ENCODE measurements at places on chromosomes 4 and X.

GRCh38 chr4:122100508-122100907, 51.6 kb upstream of the BLTP1 start:
- no peak overlapping the region for H3K4me3 ChIP-seq
- no peak for DNase-seq
- peaks cover 5% of the 10 kb centered on the region for H3K27me3 ChIP-seq
- H3K36me3 ChIP-seq, result no peaks in the 10 kb centered on the region
- H3K4me1 ChIP-seq, result peaks cover 2% of the 10 kb centered on the region
- peak overlapping the region; percentile 51 for H3K27ac ChIP-seq

DNA sequence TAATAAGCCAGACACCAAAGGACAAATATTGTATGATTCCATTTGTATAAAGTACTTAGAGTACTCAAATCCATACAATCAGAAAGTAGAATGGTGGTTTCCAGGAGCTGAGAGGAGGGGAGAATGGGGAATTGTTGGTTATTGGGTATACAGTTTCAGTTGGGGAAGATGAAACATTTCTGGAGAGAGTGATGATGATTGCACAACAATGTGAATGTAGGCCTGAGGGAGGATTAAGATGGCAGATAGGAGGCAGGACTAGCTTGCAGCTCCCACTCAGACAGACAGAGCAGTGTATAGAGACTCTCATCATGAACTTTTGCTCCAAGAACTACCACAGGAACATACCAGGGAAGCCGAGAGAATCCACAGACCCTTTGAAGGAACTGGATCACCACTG, 75.7 kb upstream of the PAK3 start:
- no peaks in the 10 kb centered on the region for H3K27me3 ChIP-seq
- H3K27ac ChIP-seq, result no peak overlapping the region
- no peak overlapping the region for H3K4me3 ChIP-seq
- H3K4me1 ChIP-seq, result no peaks in the 10 kb centered on the region
- no peaks in the 10 kb centered on the region for H3K36me3 ChIP-seq

- H3K4me3 ChIP-seq, result no peak overlapping the region
- no peaks in the 10 kb centered on the region for H3K36me3 ChIP-seq
- H3K27me3 ChIP-seq, result no peaks in the 10 kb centered on the region
- no peak for DNase-seq
These were observed 11.2 kb upstream of the FREM3 start for GRCh38 chr4:143711543-143712154.

DNA sequence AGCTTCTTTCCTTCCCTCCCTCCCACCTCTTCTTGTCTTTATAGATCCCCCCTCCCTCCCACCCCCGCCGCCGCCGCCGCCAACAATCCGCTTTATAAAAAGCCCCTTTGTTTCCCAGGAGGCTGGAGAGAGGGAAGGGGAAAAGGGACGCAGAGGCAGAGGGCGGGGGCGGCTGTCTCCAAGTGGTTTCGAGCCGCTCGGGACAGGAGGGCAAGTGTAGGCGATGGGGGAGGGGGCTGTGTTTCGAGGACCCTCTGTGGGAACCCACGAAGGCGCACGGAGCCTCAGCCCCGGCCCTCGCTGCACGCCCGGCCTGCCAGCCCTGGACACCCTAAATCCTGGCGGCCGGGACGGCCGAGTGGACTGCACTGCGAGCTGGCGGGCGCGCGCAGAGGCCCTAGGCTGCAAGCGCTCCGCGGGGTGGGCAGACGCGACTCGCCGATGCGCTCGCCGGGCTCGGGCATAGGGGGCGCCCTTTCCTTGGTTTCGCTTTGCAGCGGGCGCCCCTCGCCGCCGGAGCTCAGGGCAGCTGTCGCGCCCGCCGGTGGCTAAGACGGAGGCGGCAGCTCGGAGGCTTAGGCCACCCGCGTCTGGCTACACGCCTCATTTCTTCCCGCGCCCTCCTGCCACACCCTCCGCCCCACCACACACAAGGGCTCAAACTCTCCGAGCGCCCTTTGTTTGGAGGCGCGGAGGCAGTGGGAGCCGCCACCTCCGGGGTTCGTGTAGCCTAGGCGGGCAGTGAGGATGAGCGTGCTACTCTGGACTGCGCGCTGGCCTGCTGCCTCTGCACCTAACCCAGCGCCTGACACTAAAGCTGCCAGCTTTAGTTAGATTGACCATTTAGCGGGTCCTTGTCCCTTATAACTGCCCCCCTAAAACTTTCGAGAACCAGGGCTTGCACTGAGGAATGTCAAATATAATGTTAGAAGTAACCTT, 2.2 kb downstream of the MAMLD1 start:
- peaks cover 12% of the 10 kb centered on the region for H3K4me1 ChIP-seq
- no peaks in the 10 kb centered on the region for H3K36me3 ChIP-seq
- peak; percentile 71 for DNase-seq

GRCh38 chr4:87257523-87257922, 37.1 kb upstream of the KLHL8 start:
- no peaks in the 10 kb centered on the region for H3K4me1 ChIP-seq
- no peak for DNase-seq
- H3K4me3 ChIP-seq, result no peak overlapping the region
- no peak overlapping the region for H3K27ac ChIP-seq
- H3K36me3 ChIP-seq, result no peaks in the 10 kb centered on the region
- H3K27me3 ChIP-seq, result no peaks in the 10 kb centered on the region

GRCh38 chr4:109119852-109120251, 182.6 kb downstream of the COL25A1 start:
- H3K4me1 ChIP-seq, result no peaks in the 10 kb centered on the region
- H3K36me3 ChIP-seq, result no peaks in the 10 kb centered on the region
- no peak overlapping the region for H3K4me3 ChIP-seq
- no peak for DNase-seq

Data from mesenchymal stem cell (in vitro differentiated cells and primary cell).